ENCODE measurements at places on chromosomes 16 and 17. TPM values are rescaled to one million over a fixed set of nuclear protein-coding genes. Genes with fewer than 3 reads are reported as not detected.

DNA sequence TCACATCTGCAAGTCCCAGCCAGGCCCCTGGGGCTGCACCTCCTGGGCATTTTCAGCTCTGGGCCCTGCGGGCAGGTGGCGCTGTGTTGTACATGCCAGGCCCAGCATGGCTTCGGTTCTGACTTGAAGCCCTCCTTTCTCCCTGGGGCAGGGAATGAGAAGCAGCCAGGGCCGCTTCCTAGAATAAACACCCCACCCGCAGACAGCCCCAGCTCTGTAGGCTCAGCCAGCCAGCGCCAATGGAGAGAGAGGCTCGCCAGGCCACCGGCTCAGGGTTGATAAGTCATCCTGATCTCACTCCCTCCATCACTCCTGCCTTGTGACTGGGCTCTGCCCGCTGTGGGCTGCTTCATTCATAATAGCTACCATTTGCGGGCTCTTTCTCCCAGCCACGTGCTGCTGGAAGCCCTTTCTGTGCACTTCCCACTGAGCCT lies 6.0 kb upstream of the GLIS2 start:
- peaks cover 11% of the 10 kb centered on the region for H3K4me1 ChIP-seq
- no peaks in the 10 kb centered on the region for H3K36me3 ChIP-seq
- H3K27ac ChIP-seq: peak overlapping the region; percentile 54
- no peaks in the 10 kb centered on the region for H3K27me3 ChIP-seq
- H3K4me3 ChIP-seq: no peak overlapping the region

DNA sequence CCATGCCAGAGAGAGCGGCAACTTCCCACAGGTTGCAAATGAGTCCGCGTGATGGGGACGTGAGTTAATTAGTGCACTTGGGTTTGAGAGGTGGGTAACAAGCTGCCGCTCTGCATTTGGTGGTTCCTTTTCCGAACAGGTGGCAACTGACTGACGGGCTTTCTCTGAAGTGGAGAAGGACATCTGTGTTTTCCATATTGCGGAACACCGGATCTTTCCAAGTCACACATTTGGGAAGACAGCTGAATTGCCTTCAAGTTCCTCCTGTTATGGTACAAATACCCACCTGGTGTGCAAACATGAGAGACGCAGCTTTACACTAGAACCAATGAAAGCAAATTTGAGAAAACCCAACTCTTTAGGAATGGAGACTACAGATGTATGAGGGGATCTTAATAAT lies 451.3 kb upstream of the ZFHX3 start:
- H3K4me1 ChIP-seq: no peaks in the 10 kb centered on the region
- H3K27me3 ChIP-seq: no peaks in the 10 kb centered on the region
- DNase-seq: no peak
- H3K36me3 ChIP-seq: no peaks in the 10 kb centered on the region
- H3K27ac ChIP-seq: no peak overlapping the region
- H3K4me3 ChIP-seq: no peak overlapping the region

DNA sequence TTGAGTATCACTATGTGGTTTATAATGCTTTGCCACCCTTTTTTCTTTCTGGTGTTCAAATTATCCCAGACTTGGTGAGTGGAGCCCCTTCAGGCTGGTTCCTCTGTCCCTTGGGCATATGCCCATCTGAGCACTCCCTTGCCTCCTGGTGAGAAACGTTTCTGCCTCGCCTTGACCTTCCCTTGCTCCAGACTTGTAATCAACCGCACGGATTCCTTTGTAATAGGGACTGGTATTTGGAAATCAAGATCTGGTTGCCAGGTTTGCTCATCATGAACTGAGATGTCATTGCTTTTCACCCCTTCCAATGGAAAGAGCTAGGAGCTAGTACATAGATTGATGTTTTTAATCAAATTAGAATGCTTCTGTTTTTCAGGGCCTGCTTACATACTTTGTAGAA lies 43.7 kb downstream of the SEC14L1 start:
- peaks cover 40% of the 10 kb centered on the region for H3K4me1 ChIP-seq
- H3K4me3 ChIP-seq: no peak overlapping the region
- DNase-seq: no peak
- no peaks in the 10 kb centered on the region for H3K36me3 ChIP-seq

GRCh38 chr16:25959221-25959620 lies 267.5 kb downstream of the HS3ST4 start:
- DNase-seq: no peak
- no peaks in the 10 kb centered on the region for H3K4me1 ChIP-seq
- H3K27ac ChIP-seq: no peak overlapping the region
- H3K36me3 ChIP-seq: no peaks in the 10 kb centered on the region
- no peak overlapping the region for H3K4me3 ChIP-seq

MEIOB gene
- total RNA-seq: not detected

GLIS2 gene
- 5.4 TPM for total RNA-seq

TBCD gene
- 29.0 TPM for total RNA-seq

Measured in osteoblast (primary cell).